ENCODE measurements at places on chromosomes 11 and 22. TPM values are rescaled to one million over a fixed set of nuclear protein-coding genes. Genes with fewer than 3 reads are reported as not detected.

DNA sequence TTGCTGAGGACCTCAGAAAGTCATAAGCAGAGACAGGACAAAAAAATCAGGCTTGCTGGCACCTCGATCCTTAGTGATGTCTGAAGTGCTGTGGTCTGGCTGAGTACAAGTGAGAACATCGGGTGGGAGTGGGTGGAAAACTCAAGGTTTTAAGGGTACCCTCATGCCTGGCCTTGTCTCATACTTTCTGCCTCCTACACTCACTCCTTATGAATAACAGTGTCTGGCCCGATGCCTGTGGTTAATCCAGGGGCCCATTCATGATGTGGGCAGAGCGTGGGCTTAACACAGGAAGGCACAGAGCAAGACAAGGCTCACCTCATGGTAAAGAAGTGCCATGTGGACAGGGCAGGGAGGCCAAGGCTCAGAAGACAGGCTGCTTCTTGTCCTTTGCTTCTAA, 11.0 kb upstream of the UCP3 start:
- no peak for DNase-seq

- DNase-seq = no peak
These were observed 109.5 kb downstream of the SNX19 start for GRCh38 chr11:130806746-130807145.

GRCh38 chr22:45323695-45324094, 14.0 kb downstream of the FAM118A start:
- no peak for DNase-seq

MPEG1 gene
- total RNA-seq = 13.4 TPM

DNA sequence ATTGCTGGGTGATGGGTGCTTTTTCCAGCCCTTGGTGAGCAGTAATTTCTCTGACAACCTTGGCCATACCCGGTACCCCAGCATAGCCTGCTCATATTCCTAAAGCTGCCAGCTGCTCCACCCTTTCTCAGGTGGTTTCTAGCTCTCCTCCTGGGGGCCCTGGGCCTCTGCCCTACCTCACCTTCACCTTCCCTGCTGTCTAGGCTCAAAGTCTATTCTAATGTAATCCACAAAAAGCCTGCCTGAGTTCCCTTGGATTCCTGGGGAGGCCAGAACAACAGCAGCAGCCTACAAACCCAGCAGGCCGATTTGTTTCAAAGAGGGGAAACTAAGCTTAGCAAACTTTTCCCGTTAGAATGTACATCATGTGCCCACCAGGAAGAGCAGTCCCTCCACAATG, 117.6 kb downstream of the DSCAML1 start:
- no peak for DNase-seq

DNA sequence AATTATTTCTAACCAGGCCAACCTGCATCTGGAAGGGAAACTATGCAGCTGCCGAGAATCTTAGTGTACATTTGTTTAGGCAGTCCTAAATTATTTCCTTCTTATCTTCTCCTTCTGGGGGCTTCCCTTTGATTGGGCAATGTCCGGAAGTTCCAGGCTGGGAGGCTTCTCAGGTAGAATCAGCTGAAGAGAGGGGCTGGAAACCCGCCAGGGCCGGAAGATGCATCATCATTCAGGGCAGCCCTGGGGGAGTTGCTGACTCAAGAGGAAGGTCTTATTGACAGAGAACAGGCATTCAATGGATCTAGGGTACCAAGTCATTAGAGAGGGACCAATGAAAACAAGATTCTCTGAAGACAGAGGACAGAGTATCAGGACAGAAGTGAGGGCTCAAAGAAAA, 150.7 kb downstream of the BLID start:
- no peak for DNase-seq

OR9I1 gene
- total RNA-seq = not detected

OR5W2 gene
- total RNA-seq = not detected

OR2AG1 gene
- total RNA-seq = not detected

KCNJ5 gene
- 1.1 TPM for total RNA-seq

DNA sequence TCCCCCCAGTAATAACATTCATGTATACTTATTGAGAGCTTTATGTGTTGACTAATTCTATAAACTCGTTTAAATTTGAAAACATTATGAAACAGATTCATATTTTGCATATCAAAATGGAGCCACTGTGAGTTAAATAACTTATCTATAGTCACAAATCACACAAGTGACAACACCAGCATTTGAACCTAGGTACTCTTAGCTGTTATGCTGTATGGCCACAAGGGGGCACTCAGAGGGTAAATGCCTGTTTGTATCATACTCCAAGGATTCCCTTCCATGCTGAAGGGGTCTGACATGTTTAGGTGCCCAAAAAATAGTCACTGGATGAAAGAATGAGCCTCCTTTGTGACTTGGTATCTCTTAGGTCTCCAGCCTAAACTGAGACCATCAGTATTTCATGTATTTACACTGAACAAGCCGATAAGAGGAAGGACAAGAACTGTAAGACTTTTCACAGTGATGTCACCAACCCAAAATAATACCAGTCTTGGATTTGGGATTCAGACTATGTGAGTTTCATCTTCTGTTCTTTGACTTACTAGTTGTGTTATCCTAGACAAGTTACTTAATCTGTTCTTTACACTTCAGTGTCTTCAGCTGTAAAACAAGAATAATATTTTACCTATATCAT, 12.2 kb upstream of the OR52D1 start:
- DNase-seq = peak; percentile 36

NRXN2 gene
- 11.8 TPM for total RNA-seq

DNA sequence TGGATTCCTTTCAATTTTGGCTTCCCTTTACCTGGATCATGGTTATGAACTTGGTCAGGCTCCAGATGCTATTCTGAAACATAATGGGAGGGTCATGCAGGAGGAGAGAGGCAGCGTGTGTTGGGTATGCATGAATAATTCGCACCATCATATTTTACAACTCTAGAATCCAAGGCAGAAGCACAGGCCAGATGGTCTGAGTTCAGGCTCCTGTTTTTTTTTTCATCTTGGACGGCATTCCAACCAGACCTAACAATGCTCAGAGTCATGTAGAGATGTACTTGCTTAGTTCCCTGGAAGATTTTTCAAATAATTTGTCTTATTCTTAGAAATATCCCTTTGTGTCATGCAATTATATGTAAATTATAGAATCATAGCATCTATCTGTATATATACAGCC, 393.5 kb downstream of the JRKL start:
- no peak for DNase-seq

ZC3H7B gene
- total RNA-seq = 25.6 TPM

- peak; percentile 85 for DNase-seq
These were observed 39.4 kb downstream of the SHANK2 start for GRCh38 chr11:71212871-71213559.

DNA sequence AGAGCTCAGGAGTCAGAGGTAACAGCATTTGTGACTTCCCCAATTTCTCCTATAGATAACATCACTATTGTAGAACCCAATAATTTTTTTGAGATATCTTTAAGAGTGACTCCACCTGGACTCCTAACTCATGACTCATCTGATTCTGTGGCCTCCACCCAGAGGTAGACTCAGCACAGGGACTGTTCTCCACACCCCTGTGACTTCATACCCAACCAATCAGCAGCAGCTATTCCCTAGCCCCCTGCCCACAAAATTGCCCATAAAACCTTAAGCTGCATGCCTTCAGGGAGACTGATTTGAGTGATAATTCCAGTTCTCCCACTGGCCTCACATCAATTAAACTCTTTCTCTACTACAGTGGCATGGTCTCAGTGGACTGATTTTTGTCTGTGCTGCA, 475.4 kb upstream of the FAT3 start:
- DNase-seq = no peak

CDKN1C gene
- total RNA-seq = 198 TPM

DNA sequence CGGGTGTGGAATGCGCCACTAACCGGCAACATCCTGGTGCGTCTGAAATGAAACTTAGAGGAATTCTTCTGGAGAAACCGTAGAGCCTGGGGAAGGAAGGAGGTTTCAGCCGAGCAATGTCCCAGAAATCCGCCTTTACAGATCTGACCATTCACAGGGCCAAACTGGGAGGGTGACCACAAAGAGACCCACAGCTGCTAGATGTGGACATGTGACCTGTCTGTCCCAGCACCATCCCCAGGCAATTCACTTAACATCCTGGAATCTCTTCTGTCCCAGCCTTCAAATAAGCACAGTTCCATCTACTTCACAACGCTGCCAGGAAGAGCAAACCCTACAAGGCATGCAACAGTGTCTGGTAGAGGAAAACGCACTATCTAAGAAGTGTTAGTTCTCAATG, 9.8 kb downstream of the MCAT start:
- DNase-seq = no peak

DNA sequence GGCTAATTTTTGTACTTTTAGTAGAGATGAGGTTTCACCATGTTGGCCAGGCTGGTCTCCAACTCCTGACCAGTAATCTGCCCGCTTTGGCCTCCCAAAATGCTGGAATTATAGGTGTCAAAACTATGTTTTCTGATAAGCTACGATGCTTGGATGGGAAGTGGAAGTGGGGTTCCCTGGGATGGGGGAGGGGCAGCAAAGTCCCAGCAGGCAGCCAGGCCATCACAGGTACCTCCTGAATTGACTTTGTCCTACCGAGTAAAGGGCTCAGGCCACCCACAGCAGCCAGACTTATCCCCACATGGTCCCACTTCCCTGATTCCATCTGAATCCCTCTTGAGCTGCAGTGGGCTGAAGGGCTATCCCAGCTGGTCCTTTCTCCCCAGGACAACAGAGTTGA, 6.9 kb downstream of the FTH1 start:
- no peak for DNase-seq

DNA sequence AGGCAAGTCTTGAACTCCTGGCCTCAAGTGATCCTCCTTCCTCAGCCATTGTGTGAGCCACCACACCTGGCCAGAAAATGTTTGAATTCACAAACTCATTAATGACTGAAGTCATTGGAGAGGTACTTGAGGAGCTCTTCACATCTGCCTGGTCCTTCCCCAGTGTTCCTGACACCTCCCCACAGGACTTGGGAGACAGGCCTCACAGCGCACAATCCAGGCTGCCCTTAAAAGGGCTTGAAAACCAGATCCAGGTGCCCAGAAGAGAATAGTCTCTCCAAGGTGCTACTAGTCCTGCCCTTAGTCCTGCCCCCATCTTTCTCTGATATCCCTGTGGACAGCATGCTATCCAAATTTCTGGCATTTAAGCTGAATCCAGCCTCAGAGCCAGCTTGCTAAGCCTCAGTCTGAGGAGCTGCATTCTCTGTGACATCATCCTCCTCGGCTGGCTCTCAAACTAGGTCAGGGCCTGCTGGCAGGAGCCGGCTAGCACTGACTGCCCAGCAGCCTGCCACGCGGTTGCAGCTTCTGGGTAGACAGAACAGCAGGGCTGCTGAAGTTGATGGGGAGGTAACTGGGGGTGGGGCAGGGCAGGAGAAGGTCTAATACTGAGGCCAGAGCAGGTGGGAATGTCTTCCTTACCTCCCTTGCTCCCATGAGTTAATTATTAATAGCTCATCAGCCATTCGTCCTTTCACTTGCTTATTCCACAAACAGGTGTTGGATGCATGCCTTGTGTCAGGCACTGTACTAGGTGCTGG, 35.3 kb upstream of the NECTIN1 start:
- DNase-seq = peak; percentile 79

- DNase-seq = no peak
These were observed 30.0 kb upstream of the POU2AF1 start for GRCh38 chr11:111408789-111409727.

- no peak for DNase-seq
These were observed 3.1 kb upstream of the GANAB start for GRCh38 chr11:62649486-62649885.

GRCh38 chr11:107359701-107360100, 97.9 kb downstream of the CWF19L2 start:
- no peak for DNase-seq

DNA sequence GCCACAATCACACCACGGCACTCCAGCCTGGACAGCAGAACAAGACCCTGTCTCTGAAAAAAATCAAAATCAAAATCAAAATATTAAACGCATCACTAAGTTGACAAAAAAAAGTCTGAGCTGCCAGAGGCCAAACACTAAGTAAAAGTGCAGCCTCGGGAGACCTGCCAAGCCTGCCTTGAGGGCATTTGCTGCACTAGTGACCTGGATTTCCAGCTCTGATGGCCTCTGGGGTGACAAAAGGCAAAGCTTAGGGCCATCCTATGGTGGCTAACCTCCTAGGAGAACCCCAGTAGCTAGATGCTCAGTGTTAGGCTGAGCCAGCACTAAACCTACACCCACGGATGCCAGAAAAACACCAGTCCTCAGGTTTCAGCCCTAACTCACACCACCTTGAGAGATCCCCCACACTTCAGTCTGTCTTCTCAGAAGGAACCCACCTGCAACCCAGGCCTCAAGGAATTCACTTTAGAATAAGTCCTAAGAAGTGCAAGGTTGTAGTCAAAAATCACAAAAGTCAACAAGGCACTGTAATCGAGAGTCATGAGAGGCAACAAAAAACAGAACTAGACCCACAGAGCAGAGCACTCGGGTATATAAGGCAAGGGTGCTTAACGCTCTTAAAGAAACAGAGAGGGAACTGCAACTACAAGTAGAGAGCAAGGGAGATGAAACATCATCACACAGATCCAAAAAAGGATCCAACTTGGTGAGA, 28.6 kb downstream of the GNB1L start:
- no peak for DNase-seq

- DNase-seq = no peak
These were observed 5.1 kb upstream of the BBS1 start for GRCh38 chr11:66505276-66505816.

ZBTB16 gene
- 10.0 TPM for total RNA-seq

- no peak for DNase-seq
These were observed 229.5 kb downstream of the TTC28 start for GRCh38 chr22:28450109-28450508.

BDNF gene
- total RNA-seq = 1.2 TPM

DNA sequence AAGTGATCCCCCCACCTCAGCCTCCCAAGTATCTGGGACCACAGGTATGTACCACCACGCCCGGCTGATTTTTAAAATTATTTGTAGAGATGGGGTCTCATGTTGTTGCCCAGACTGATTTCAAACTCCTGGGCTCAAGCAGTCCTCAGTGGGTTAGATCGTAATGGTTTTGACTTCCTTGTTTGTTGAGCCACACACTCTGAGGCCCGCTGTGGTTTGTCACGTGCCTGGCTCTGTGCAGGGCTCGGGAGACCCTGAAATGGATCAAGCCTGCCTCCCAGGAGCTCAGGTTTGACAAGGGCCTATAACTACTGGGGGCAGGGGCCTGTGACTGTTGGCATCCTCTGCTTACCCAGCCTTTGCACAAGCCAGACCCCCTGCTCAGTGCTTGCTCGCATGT, 68.1 kb downstream of the MPPED1 start:
- no peak for DNase-seq

ZNF408 gene
- 5.8 TPM for total RNA-seq

DNA sequence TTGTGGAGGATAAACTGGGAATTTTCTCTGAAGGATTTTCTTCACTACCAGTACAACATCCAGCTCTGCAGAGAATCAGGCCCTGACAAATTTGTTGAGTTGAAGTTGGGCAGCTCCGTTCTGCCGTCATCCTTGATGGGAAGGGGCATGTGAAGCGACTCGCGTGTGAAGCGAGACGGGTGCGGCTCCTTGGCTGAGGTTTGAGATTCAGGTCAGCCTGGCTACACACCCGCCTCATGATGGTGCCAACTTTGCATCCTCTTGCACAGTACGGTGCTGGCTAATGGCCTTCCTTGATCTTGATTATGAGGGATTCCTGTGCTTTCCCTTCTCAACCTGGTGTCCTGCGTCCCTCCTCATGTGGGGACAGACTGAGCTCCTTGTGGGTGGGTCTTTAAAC, 19.7 kb upstream of the CDC42EP2 start:
- DNase-seq = no peak

GRCh38 chr11:1237128-1237580, 14.3 kb downstream of the MUC5B start:
- no peak for DNase-seq

GRCh38 chr11:73784080-73784634, 3.5 kb upstream of the MRPL48 start:
- DNase-seq = no peak
